ENCODE measurements at places on chromosomes 12 and 14. TPM values are rescaled to one million over a fixed set of nuclear protein-coding genes. Genes with fewer than 3 reads are reported as not detected.

Gene PLEKHG7
- total RNA-seq, result not detected

Gene SMIM41
- total RNA-seq, result 4.5 TPM

Gene ACSM4
- not detected for total RNA-seq

Gene EML1
- total RNA-seq, result 72.9 TPM

Gene CMKLR1
- total RNA-seq, result 0.33 TPM

Gene PKP2
- total RNA-seq, result not detected

Gene KCNMB4
- total RNA-seq, result 0.44 TPM

Gene FAIM2
- 2.6 TPM for total RNA-seq

Gene GDF3
- total RNA-seq, result not detected

Gene AQP5
- total RNA-seq, result not detected

Gene IRAK3
- total RNA-seq, result 10.8 TPM

Gene SERPINA9
- total RNA-seq, result not detected

Gene MLEC
- 137 TPM for total RNA-seq

Gene P2RX2
- not detected for total RNA-seq

Gene ACOT4
- 0.15 TPM for total RNA-seq

Gene KRT71
- not detected for total RNA-seq

Gene POTEM
- not detected for total RNA-seq

Gene GSG1
- total RNA-seq, result 0.66 TPM

Gene KDM5A
- total RNA-seq, result 63.8 TPM

Gene CBX5
- 27.1 TPM for total RNA-seq

Gene ENDOU
- 0.29 TPM for total RNA-seq

Gene CLEC1B
- total RNA-seq, result not detected

Gene GPR65
- total RNA-seq, result under 0.01 TPM

Gene PRPH
- total RNA-seq, result 2.6 TPM

Gene CBLN3
- total RNA-seq, result 11.4 TPM

Gene CLEC14A
- 15.9 TPM for total RNA-seq

Gene KRT79
- not detected for total RNA-seq

Gene GPD1
- total RNA-seq, result not detected

Data from smooth muscle cell of trachea (primary cell).